NCI-H1417 treated with DMSO at 0.1 percent for 48 hours (cell line): ENCODE measurements at places on chromosomes 4 and X.

- no peak for DNase-seq
These were observed 34.4 kb downstream of the TNIP3 start for GRCh38 chr4:121129606-121130325.

DNA sequence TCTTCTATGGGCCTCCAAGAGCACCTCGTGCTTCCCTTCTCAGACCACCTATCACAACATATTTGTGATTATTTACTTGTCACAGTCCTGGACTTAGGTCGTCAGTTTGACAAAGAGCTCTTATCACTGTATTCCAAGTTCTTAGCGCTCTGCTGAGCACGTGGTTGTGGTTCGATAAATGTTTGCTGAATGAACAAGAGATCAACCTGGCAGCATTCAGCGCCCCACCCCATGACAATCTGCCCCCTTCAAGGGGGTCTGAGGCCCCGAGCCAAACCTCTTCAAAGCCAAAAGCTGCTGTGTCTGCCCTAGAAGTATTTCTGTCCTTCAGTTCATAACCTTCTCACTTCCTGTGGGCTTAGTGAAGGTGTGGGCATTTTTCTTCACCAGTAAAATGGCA lies 15.0 kb downstream of the RPS4X start:
- DNase-seq: no peak

DNA sequence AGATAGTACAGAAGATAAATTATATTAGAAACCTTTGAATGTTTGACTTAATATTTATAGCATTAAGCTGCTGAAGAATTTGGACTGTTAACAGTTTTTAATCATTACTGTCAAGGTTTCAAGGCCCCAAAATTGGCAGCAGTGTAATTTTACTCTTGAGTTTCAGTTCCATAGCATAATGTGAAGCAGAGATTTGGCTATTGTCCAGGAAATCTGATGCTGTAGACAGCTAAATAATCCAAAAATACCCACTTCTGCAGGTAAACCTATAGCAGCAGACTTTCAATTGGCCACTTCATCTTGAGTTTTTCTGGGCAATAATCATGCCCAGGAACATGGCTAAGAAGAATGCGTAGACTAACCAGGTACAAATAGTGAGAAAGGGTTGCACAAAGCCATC lies 85.0 kb downstream of the RCHY1 start:
- no peak for DNase-seq

DNA sequence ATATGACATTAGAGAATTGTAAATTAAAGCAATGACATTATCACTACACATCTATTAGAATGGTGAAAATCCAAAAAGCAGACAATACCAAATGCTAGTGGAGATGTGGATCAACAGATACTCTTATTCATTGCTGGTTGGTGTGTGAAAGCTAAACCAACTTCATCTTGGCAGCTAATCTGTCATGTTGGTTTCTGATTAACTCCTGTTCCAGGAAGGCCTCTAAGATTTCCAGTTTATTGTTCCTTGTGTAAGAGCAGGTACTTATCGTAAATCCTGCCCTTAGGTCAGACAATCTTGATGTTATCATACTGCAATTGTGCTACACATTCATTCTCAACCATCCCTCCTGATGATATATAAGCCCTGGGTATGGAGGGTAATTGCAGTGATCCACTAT lies 809.0 kb upstream of the DIAPH2 start:
- no peak for DNase-seq

GRCh38 chrX:79368441-79368840 lies 1.3 kb upstream of the ITM2A start:
- DNase-seq: no peak

DNA sequence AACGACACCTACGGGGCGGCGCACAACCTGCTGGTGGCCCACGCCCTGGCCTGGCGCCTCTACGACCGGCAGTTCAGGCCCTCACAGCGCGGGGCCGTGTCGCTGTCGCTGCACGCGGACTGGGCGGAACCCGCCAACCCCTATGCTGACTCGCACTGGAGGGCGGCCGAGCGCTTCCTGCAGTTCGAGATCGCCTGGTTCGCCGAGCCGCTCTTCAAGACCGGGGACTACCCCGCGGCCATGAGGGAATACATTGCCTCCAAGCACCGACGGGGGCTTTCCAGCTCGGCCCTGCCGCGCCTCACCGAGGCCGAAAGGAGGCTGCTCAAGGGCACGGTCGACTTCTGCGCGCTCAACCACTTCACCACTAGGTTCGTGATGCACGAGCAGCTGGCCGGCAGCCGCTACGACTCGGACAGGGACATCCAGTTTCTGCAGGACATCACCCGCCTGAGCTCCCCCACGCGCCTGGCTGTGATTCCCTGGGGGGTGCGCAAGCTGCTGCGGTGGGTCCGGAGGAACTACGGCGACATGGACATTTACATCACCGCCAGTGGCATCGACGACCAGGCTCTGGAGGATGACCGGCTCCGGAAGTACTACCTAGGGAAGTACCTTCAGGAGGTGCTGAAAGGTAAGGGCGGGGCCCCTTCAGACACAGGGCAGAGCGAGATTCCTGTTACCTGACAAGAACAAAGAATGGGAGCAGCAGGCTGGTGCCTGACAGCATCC lies 11.7 kb downstream of the RPL9 start:
- DNase-seq: no peak

GRCh38 chr4:127732623-127733328 lies 2.6 kb downstream of the SLC25A31 start:
- DNase-seq: peak; percentile 8

DNA sequence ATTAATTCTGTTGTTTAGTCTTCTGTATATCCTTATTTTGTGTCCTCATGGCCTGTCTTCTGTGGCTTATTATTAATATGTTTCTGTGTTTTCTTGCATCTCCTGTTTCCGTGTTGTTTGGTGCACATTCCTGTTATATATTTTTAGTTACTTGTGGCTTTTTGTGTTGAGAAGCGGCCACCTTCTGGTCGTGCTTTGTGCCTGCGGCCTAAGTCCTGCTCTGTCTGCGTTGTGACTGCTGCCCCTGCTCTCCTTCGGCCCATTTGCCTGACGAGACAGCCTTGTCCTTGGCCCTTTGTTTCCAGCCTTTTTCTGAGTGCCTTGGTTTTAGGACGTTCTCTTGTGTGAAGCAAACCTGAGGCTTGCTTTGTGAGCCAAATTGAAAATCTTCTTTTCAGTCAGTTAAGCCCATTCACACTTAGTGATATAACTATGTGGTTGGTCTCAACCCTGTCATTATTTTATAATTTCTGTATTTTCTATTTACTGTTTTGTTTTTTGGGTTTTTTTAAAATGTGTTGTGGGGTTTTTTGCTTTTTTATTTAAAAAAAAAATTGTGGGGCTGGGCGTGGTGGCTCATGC lies 43.8 kb downstream of the TNIP2 start:
- no peak for DNase-seq

GRCh38 chr4:88672987-88673386 lies 24.6 kb downstream of the NAP1L5 start:
- DNase-seq: no peak

GRCh38 chr4:26074712-26075430 lies 160.9 kb downstream of the SMIM20 start:
- DNase-seq: no peak

DNA sequence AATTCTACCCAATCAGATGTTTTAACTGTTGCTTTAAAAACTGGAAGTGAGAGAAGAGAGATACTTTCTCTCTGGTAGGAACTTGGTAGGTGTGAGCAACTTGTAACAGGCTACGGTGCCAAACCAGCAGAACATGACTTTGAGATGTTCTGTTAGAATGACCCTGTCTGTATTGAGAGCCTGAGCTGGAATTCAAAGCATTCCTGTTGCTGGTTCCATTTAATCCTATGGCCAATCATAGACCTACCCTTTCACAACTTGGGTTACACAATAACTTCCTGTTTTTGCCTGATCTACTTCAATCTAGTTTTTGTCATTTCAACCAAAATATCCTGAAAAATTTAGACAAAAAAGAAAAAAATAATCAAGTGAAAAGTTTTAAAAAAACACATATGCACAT lies 1.7 kb upstream of the PRRG1 start:
- DNase-seq: no peak

GRCh38 chr4:38241541-38241940 lies 281.3 kb downstream of the PTTG2 start:
- DNase-seq: no peak

GRCh38 chr4:41362621-41363383 lies 106.1 kb downstream of the UCHL1 start:
- no peak for DNase-seq

DNA sequence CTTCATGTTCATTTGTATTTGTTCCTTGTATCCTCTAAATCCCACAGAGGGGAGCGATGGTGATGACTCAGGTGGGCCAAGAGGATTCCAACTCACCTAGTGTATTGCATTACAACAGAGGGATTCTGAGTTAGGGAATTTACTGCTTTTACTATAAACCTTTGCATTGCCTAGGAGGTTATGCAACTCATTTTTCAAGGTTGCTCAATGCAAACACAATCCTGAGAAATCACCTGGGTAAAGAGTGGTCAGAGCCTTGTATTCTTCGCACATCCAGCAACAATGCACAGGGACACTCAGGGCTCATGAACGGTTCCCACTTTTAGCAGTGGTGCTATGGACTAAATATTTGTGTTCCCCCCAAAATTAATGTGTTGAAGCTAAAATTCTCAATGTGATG lies 28.6 kb upstream of the LSM6 start:
- DNase-seq: no peak

- no peak for DNase-seq
These were observed 525.4 kb downstream of the CENPC start for GRCh38 chr4:67019686-67020437.

GRCh38 chrX:115584696-115585095 lies 23.7 kb downstream of the PLS3 start:
- DNase-seq: no peak

DNA sequence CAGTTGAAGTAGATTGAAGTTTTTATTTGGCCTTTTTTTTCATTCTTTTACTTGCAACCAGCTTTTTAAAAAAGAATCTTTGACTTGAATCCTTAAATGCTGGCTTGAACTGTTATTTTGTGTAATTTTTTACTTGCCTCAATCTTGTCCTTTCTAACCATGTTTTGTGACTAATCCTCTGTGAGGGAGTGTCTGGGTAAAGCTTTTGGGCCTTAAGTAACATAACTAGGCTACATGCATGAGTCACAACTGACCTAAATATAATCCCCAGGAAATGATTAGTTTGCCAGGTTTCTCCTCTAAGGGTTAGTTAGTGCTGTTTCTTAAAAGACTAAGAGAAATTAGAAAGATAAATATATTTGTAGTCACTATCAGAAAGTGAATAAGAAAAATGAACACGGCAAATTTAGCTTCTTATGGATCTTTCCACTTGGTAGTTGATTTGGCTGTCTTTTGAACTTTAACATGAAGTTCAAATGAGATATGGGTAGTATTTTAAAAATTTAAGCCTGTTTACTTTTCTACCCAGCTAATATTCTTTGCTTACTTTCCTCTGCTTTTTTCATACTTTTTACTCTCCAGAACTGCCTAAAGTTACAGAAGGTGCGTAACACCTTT lies 13.0 kb downstream of the EXOC1 start:
- DNase-seq: no peak

GRCh38 chr4:182504463-182504862 lies 261.3 kb downstream of the TENM3 start:
- no peak for DNase-seq

DNA sequence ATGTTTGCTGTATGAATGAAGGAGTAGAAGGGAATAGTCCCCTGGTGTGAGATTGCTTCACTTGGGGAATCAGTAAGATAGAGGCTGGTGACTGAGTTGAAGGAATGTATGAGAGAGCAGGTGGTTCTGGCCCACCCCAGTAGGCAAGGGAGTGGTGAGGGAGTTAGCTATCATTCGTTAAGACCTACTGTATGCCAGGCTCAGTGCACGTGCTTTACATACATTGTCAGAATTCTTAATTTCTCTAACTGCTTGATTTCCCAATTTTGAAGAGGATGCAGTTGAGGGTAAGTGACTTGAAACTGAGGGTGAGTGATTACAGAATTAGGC lies 700 bp downstream of the VMA21 start:
- no peak for DNase-seq

- no peak for DNase-seq
These were observed 500 bp downstream of the GAR1 start for GRCh38 chr4:109816082-109816442.

DNA sequence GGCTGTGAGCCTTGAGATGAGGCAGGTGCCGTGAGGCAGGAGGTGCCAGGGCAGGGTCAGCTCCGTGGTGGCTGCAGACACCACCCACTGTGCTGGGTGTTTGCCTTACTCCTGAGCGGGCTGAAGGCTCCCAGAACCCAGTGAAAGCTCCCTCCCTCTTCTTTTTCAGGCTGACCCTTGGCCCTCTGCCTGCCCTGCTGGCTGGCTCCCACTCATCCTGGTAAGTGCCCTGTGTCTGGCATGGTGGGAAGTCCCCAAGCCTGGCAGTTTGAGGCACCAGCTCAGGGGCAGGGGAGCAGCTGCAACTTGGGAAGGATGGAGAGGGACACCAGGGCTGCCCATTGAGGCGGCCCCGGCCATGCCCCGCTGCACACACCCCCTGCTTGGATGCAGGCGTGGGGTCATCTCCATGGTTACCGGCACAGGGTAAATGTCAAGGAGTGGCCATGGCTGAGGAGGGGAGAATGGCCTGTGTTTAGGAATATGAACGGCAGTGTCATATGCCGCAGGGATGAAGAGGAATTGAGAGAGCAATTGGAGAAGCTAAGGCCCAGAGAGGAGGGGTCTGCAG lies 16.8 kb downstream of the SH3BP2 start:
- DNase-seq: no peak

- DNase-seq: no peak
These were observed 18.0 kb downstream of the OPHN1 start for GRCh38 chrX:68415316-68415715.

DNA sequence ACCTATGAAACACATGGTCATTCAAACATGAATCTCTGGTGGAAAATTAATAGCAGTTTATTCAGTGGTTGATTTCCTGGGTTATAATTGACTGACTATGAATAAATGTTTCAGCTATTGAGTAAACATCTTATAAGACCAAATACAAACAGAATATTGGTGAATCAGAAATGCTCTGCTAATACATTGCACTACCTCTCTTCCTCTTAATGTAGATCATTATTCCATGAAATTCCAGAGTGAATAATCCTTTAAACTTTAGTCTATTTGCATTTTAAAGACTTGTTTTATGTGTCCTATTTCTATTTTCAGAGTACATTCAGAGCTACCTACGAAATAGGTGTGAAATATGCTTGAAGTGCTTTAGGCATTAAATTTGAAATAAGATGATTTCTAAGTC lies 715.4 kb downstream of the ADGRL3 start:
- DNase-seq: no peak

GRCh38 chrX:20116577-20117240 lies at the start of gene MAP7D2:
Gene MAP7D2, minus strand, starts transcription at chrX:20116907. Its CDS starts 28 bp downstream, at chrX:20116879.
- no peak for DNase-seq

DNA sequence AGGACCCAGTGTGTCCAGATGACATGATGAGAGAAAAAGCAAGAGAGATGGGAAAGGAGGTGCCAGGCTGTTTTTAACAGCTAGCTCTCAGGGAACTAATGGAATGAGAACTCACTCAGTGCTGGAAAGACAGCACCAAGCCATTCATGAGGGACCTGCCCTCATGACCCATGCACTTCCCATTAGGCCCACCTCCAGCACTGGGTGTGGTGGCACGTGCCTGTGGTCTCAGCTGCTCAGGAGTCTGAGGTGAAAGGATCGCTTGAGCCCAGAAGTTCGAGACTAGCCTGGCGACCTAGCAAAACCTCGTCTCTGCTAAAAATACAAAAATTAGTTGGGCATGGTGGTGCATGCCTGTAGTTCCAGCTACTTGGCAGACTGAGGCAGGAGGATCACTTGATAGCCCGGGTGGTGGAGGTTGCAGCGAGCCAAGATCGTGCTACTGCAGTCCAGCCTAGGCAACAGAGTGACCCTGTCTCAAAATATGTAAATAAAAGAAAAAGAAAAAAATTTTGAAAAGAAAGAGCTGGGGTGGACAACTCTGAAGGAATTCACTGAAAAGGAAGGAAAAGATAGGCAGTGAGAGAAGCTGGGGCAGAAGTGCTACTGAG lies 50.9 kb downstream of the FAM193A start:
- DNase-seq: no peak

- DNase-seq: no peak
These were observed 12.4 kb downstream of the FSTL5 start for GRCh38 chr4:162151386-162151785.
